Type B pancreatic cell (in vitro differentiated cells): ENCODE measurements at places on chromosomes 12 and 14. TPM values are rescaled to one million over a fixed set of nuclear protein-coding genes. Genes with fewer than 3 reads are reported as not detected.

DNA sequence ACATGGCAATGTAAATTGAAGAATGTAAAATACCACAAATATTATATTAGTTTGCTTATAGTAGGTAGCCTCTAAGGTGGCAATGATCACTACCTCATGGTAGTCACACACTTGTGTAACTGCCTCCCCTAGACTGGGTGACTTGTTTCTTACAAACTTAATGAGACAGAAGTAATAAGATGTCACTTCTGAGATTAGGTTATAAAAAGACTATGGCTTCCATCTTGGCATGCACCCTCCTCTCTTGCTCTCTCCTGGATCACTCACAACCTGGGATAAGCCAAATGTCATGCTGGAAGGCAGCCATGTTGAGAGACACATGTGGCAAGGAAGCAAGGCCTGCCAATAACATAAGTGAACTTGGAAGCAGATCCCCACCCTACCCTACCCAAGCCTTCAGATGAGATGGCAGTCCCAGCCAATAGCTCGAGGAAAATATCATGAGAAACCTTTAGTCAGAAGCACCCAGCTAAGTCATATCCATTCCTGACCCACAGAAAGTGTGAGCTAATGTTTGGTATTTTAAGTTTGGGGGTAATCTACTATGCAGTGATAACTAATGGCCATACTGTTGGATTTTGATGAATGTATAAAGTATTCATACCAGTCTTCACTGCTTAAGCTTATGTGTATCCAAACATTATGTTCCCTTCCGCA lies 43.3 kb downstream of the PPP1R12A start:
- DNase-seq, result no peak
- no peak overlapping the region for H3K27ac ChIP-seq
- no peaks in the 10 kb centered on the region for H3K27me3 ChIP-seq
- H3K4me3 ChIP-seq, result no peak overlapping the region
- no peaks in the 10 kb centered on the region for H3K36me3 ChIP-seq
- H3K4me1 ChIP-seq, result peaks cover 42% of the 10 kb centered on the region

DNA sequence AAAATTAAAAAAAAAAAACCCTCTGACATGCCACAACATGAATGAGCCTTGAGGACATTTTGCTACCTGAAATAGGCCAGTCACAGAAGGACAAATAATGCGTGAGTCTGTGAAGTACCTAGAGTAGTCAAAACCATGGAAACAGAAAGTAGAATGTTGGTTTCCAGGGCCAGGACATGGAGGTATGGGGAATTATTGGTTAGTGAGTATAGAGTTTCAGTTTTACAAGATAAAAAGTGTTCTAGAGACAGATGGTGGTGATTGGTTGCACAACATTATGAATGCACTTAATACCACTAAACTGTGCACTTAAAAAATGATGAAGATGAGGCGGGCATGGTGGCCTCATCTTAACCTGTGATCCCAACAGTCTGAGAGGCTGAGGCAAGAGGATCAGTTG lies 47.6 kb upstream of the ZFP36L1 start:
- H3K27me3 ChIP-seq, result no peaks in the 10 kb centered on the region
- H3K4me1 ChIP-seq, result peaks cover 26% of the 10 kb centered on the region
- H3K4me3 ChIP-seq, result no peak overlapping the region
- H3K27ac ChIP-seq, result no peak overlapping the region

DNA sequence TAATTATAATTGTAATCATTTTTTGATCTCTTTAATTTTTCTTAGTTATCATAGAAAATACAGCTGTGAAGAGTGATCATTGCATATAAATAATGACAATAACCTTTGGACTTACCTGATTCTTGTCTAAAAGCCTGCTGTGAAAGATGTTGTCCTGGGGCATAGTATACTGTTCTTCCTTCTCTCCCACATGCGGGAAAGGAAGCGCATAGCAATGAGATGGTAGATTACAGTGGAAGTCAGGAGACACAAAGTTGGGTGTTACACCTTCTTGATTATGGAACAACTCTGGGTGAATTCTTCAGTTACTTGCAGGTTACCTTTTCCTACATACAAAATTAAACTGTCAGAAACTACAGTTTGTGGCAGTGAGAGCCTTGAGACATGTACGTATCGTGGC lies 140.8 kb downstream of the KTN1 start:
- H3K27me3 ChIP-seq, result no peaks in the 10 kb centered on the region
- H3K4me3 ChIP-seq, result no peak overlapping the region
- peaks cover 9% of the 10 kb centered on the region for H3K4me1 ChIP-seq
- H3K36me3 ChIP-seq, result peaks cover 4% of the 10 kb centered on the region
- DNase-seq, result no peak

GRCh38 chr12:23482571-23482970 lies 466.9 kb downstream of the SOX5 start:
- no peaks in the 10 kb centered on the region for H3K27me3 ChIP-seq
- no peak overlapping the region for H3K4me3 ChIP-seq
- peaks cover 4% of the 10 kb centered on the region for H3K36me3 ChIP-seq
- H3K4me1 ChIP-seq, result no peaks in the 10 kb centered on the region

DNA sequence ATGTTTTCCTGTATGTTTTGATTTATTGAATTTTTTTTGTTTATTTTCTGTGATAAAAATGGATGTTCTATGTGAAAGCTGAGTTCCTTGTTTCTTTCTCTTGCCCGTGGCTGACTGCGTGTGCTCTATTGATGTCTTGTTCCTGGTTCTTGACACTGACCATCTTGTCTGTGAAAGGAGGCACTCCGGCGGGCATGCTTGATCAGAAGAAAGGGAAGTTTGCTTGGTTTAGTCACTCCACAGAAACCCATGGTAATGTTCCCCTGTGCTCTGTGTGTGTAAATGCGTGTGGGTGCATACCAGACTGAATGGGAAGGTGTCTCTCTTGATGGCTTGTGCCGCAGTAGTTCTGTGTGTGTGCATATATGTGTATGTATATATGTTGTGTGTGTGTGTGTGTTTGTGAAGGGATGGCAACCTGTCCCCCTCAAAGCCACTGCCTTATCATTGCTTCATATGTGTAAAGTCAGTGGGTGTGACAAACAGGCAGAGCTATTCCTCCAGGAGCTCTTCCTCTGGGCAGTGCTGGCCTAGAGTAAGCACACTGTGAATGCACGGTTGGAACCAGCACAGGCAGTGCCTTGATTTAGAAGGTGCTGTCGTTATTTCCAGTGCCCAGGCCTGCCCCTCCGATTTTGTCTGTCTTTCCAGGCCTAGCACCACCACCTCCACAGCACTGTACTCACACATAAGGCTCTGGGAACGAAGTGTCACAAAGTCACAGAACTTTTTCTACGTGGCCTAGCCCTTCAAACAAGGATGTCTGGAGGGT lies 247.3 kb upstream of the FKBP4 start:
- no peak overlapping the region for H3K27ac ChIP-seq
- no peak for DNase-seq
- no peaks in the 10 kb centered on the region for H3K4me1 ChIP-seq

GRCh38 chr12:49366096-49366651 lies 1.1 kb upstream of the SPATS2 start:
- no peak for DNase-seq
- peak overlapping the region; percentile 85 for H3K27ac ChIP-seq
- no peaks in the 10 kb centered on the region for H3K27me3 ChIP-seq
- H3K4me3 ChIP-seq, result peak overlapping the region; percentile 95

KCNK10 gene
- total RNA-seq, result 0.12 and 1.4 TPM in 2 replicates

GRCh38 chr14:89276424-89276975 lies 140.5 kb downstream of the FOXN3 start:
- H3K4me1 ChIP-seq, result peaks cover 40% of the 10 kb centered on the region
- H3K4me3 ChIP-seq, result no peak overlapping the region
- H3K27me3 ChIP-seq, result no peaks in the 10 kb centered on the region
- H3K36me3 ChIP-seq, result peaks cover 29% of the 10 kb centered on the region
- no peak for DNase-seq
- no peak overlapping the region for H3K27ac ChIP-seq

GRCh38 chr14:95713596-95714371 lies at the start of gene TCL1A:
TCL1A (minus strand) TSS chr14:95714125; CDS start chr14:95714066, 59 bp downstream.
- H3K4me1 ChIP-seq, result no peaks in the 10 kb centered on the region
- DNase-seq, result no peak
- no peak within 1 kb of the TSS for H3K4me3 ChIP-seq
- H3K27ac ChIP-seq, result no peak within 1 kb of the TSS
- H3K27me3 ChIP-seq, result peaks cover 23% of the 10 kb centered on the region

DNA sequence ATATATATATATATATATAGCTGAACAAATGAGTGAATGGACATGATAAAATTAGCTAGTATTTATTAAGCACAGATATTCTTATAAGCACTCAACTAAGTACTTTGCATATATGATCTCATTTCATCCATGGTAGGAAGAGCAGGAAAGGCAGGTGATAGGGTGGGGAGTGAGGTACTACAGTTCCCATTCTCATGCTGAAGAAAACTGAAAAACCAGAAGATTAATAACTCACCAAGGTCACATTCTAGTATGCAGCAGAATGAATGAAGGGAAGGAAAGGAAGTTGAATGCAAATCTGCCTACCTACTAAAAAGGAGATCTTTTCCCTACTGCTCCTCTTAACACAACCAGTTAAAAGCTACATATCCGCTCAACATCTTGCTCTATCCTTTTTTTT lies 298.1 kb upstream of the TMPO start:
- H3K4me1 ChIP-seq, result peaks cover 7% of the 10 kb centered on the region
- no peaks in the 10 kb centered on the region for H3K36me3 ChIP-seq
- DNase-seq, result no peak
- no peak overlapping the region for H3K4me3 ChIP-seq
- no peak overlapping the region for H3K27ac ChIP-seq

DNA sequence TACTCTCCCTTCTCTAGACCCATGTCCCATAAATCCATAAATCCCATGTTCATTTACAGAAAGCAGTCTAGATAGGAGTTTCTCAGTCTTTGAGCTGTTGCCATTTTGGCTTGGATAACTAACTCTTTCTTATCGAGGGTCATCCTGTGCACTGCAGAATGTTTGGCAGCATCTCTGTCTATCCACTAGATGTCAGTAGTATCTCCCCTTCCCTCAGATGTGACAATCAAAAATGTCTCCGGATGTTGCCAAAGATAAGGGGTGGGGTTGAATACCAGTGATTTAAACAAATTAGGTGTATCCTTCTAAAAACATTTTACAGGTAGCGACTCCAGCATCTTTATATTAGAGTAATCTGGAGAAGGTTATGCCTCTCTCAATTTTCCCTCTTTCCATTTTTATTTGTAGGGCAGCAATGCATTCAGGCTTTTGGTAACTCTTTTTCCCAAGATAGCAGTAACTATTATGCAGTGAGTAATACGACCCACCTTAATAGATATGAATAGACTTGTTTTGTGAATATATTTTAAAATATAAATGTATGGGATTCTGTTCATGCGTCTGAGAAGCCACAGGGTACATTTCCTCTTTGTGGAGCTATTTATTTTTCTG lies 100.7 kb downstream of the LRRK2 start:
- H3K4me1 ChIP-seq, result no peaks in the 10 kb centered on the region
- H3K4me3 ChIP-seq, result no peak overlapping the region
- DNase-seq, result no peak
- no peak overlapping the region for H3K27ac ChIP-seq
- no peaks in the 10 kb centered on the region for H3K36me3 ChIP-seq

GRCh38 chr12:55633151-55633550 lies 3.5 kb upstream of the OR10P1 start:
- DNase-seq, result no peak
- no peak overlapping the region for H3K4me3 ChIP-seq
- no peak overlapping the region for H3K27ac ChIP-seq
- no peaks in the 10 kb centered on the region for H3K4me1 ChIP-seq
- no peaks in the 10 kb centered on the region for H3K36me3 ChIP-seq
- peaks cover 44% of the 10 kb centered on the region for H3K27me3 ChIP-seq

SELPLG gene
- 0.31 and 0.48 TPM in 2 replicates for total RNA-seq

INHBE gene
- 0.27 and 0.29 TPM in 2 replicates for total RNA-seq

DNA sequence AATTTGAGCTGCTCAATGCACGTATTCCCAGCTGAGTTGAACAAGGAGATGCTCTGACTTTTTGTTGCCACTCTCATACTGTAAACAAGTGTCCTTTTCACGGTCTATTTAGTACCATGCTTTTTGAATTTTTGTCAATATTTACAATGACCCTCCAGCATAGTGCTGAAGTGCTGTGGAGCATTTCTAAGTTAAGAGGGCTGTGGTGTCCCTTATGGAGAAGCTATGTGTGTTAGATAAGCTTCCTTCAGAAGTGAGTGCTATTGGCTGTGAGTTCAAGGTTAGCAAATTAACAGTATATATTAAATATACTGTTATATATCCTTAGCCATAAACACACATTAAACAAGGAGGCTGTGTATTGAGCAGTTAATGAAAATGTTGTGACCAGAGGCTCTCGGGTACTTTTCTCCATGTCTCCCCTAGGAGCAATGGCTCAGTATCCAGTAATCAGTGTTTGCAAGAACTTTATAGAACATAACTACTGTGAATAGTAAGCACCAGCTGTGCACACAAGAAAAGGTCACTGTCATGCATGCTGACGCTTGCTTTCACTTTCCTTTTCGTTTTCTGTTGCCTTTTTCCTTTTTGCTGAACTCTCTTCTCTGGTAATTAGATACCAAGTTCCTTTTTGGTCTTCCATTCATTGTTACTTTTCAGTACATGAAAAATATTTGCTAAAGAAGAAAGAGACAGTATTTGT lies 187.2 kb upstream of the NEDD1 start:
- no peaks in the 10 kb centered on the region for H3K4me1 ChIP-seq
- H3K36me3 ChIP-seq, result no peaks in the 10 kb centered on the region
- H3K27ac ChIP-seq, result peak overlapping the region; percentile 79
- no peak for DNase-seq

DNA sequence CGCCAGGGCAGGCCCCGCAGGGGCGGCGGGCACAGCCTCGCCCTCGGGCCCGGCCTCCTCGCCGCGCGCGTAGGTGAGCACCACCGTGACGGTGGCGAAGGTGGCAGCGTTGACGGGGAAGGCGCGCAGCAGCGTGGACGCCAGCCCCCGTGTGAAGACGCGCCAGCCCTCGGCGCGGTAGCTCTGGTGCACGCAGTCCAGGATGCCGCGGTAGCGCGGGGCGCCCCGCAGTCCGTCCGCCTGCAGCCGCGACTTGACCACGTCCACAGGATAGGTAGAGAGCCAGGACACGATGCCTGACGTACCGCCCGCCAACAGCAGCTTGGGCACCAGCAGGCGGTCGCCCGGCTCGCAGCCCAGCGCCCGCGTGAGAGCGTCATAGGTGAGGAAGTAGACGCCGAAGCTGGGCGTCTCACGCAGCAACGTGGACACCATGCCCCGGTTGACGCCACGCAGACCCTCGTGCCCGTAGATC lies 13.9 kb downstream of the SLC25A29 start:
- peaks cover 14% of the 10 kb centered on the region for H3K4me1 ChIP-seq
- DNase-seq, result no peak
- no peaks in the 10 kb centered on the region for H3K27me3 ChIP-seq
- no peaks in the 10 kb centered on the region for H3K36me3 ChIP-seq

GRCh38 chr12:27946421-27946820 lies 26.1 kb downstream of the PTHLH start:
- H3K4me1 ChIP-seq, result no peaks in the 10 kb centered on the region
- DNase-seq, result no peak
- peaks cover 48% of the 10 kb centered on the region for H3K27me3 ChIP-seq

- peaks cover 15% of the 10 kb centered on the region for H3K36me3 ChIP-seq
- H3K27me3 ChIP-seq, result no peaks in the 10 kb centered on the region
- DNase-seq, result no peak
- H3K27ac ChIP-seq, result no peak overlapping the region
- H3K4me1 ChIP-seq, result peaks cover 2% of the 10 kb centered on the region
Observed at GRCh38 chr12:32702473-32702872, 23.4 kb downstream of the DNM1L start.

TMPRSS12 gene
- 0.45 TPM in 1 of 2 replicates, not detected in the other for total RNA-seq

HSP90AA1 gene
- total RNA-seq, result 585 and 652 TPM in 2 replicates
